Astrocyte of the spinal cord (primary cell): ENCODE measurements at places on chromosomes 2 and 18.
A peak's percentile ranks its signal among the peaks of the same experiment; 100 is the strongest.

GRCh38 chr2:85427300-85427835 is 8.9 kb downstream of the SH2D6 start:
- no peak for DNase-seq

GRCh38 chr2:128779301-128780095 is 460.8 kb upstream of the HS6ST1 start:
- DNase-seq = no peak

DNA sequence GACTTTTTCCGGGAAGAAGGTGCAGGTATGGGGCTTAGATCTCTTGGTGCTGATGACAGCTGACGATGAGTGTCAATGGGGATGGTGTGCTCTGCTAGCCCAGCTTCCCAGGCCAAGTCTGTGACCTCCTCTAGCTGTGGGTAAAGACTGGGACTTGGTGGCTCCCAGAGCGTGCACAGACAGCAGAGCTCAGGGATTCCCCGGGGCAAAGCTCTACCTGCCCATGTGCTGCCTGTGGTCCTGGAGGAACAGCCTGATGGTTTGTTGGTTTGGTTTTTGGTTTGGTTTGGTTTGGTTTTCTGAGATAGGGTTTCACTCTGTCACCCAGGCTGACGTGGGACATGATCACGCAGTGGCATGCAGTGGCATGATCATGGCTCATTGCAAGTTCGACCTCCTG is 19.2 kb downstream of the ATP6V1B1 start:
- no peak for DNase-seq

DNA sequence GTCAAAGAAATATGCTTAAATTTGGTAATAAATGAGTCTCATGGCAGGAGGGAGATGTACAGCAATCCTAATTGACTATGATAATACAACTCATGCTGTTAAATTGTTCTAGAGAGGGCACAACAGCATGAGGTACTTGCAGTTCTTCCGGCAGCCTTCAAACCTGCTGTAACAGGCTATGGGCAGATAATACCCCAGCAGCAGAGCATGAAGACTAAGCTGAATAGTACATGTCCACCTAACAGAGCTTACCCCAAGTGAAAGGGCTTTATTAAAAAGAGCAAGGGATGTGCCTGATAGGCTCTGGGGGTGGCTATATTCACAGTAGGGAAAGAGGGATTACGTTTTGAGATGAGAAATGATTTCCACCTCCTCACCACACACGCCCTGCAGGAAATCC is 28.9 kb downstream of the MRO start:
- DNase-seq = no peak

GRCh38 chr2:46769809-46770208 is 145.8 kb downstream of the MCFD2 start:
- no peak for DNase-seq

GRCh38 chr2:109736177-109736827 is 57.8 kb upstream of the RGPD5 start:
- DNase-seq = peak; percentile 73

DNA sequence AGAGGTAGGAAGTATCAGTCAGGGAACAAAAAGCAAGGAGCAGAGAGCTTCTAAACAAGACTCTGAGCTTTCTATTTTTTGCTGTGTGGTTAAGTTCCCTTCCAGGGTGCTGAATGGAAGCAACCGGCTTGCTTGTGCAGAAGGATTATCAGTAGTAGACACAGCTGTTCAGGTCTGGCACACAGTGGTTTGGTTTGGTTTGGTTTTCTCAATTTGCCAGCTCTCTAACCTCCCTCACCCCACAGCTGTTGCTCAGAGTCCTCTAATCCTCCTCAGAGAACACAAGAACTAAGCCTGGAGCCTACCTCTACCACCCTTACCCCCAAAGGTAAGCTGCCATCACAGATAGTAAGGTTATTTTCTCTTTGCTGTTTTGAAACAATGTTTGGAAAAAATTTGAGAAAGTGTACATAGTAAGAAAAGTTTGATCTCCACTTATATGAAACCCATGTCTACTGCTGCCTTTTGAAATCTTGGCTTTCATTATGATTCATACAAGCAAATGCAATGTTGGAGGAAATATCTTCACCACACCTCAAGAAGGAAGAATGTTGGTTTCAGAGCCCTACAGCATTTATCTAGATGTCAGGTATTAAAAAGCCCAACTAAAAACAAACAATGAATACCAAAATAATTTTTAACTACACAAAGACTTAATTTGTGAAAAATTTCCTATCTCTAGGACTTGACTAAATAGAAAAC is 255.3 kb downstream of the NR4A2 start:
- peak; percentile 18 for DNase-seq

DNA sequence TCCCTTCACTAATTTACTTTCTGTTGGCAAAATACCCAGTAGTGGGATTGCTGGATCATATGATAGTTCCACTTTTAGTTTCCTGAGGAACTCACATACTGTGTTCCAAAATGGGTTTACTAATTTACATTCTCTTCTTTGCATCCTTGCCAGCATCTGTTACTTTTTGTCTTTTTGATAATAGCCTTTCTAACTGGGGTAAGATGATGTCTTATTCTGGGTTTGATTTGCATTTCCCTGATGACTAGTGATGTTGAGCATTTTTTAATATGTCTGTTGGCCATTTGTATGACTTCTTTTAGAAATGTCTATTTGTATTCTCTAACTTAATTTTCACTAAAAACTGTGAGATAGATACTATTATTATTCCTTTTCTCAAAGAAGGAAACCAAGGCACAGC is 411.7 kb downstream of the SOCS6 start:
- no peak for DNase-seq
